Mesenchymal stem cell (in vitro differentiated cells and primary cell): ENCODE measurements at places on chromosomes 3 and 15.

GRCh38 chr3:46943237-46944187, 33.0 kb downstream of the CCDC12 start:
- H3K4me1 ChIP-seq, result peaks cover 61% of the 10 kb centered on the region

GRCh38 chr3:189122526-189123205, 49.1 kb upstream of the TPRG1 start:
- no peaks in the 10 kb centered on the region for H3K27me3 ChIP-seq
- H3K27ac ChIP-seq, result no peak overlapping the region
- H3K4me1 ChIP-seq, result no peaks in the 10 kb centered on the region
- DNase-seq, result no peak
- H3K36me3 ChIP-seq, result no peaks in the 10 kb centered on the region

GRCh38 chr3:87563712-87564111, 287.3 kb upstream of the POU1F1 start:
- H3K36me3 ChIP-seq, result no peaks in the 10 kb centered on the region
- no peaks in the 10 kb centered on the region for H3K4me1 ChIP-seq

GRCh38 chr3:72595376-72595775, 252.9 kb downstream of the SHQ1 start:
- no peak overlapping the region for H3K27ac ChIP-seq
- peaks cover 24% of the 10 kb centered on the region for H3K27me3 ChIP-seq

DNA sequence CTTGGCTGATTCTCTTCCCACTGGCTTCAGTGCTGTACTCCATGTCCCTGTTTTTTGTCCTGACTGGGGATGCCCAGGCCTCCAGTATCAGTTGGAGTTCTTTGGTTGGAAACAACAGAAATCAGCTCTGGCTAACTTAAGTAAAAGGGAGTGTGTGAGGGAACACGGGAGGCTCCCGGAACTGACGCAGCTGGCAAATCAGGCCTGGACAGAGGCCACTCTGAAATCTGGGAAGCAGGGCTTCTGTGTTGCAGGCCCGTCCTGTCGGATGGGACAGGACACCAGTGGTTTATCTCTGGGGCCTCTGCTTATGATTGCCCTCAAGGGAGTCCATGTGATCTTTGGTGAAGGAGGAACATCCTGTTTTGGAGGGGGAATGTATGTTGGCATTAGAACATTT, 124.3 kb downstream of the CHCHD6 start:
- H3K4me3 ChIP-seq, result no peak overlapping the region
- no peaks in the 10 kb centered on the region for H3K4me1 ChIP-seq
- no peak overlapping the region for H3K27ac ChIP-seq
- no peaks in the 10 kb centered on the region for H3K27me3 ChIP-seq

- no peak overlapping the region for H3K27ac ChIP-seq
- DNase-seq, result no peak
- no peaks in the 10 kb centered on the region for H3K36me3 ChIP-seq
- no peaks in the 10 kb centered on the region for H3K27me3 ChIP-seq
- no peaks in the 10 kb centered on the region for H3K4me1 ChIP-seq
These were observed 297.1 kb upstream of the RARB start for GRCh38 chr3:25130724-25131520.

GRCh38 chr3:107833043-107833442, 257.8 kb downstream of the CD47 start:
- no peaks in the 10 kb centered on the region for H3K27me3 ChIP-seq
- no peaks in the 10 kb centered on the region for H3K36me3 ChIP-seq
- H3K4me3 ChIP-seq, result no peak overlapping the region
- no peaks in the 10 kb centered on the region for H3K4me1 ChIP-seq
- H3K27ac ChIP-seq, result no peak overlapping the region

DNA sequence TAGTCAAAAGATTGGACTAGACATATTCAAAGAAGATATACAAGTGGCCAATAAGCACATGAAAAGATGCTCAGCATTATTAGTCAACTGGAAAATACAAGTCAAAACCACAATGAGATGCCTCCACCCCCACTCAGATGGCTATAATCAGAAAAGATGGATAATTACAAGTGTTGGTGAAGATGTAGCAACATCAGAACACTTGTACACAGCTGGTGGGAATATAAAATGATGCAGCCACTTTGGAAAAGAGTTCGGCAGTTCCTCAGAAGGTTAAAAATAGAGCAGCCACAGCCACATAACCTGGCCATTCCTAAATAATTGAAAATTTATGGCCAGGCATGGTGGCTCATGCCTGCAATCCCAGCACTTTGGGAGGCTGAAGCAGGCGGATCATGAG, 38.4 kb downstream of the HEG1 start:
- no peak for DNase-seq
- H3K4me1 ChIP-seq, result no peaks in the 10 kb centered on the region
- H3K36me3 ChIP-seq, result peaks cover 95% of the 10 kb centered on the region
- no peak overlapping the region for H3K4me3 ChIP-seq

DNA sequence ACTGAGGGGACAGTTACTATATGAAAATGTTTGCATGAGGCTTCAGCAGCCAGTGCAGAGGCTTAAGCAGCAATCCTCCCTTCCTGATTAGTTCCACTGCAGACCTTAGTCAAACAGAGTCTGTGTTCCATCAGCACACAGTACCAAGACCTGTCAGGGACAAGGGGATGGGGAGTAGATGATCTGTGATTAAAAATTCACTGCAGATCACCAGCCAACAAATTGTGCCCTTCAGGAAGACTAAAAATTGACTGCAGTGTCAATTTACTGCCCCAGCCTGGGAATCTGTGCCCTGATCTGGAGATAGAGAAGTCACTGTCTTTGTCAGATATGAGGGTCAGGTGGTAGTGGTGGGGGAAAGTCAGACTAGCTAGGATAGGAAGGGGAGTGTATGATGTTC, 13.8 kb upstream of the NMNAT3 start:
- H3K4me1 ChIP-seq, result peaks cover 7% of the 10 kb centered on the region
- H3K4me3 ChIP-seq, result no peak overlapping the region
- DNase-seq, result no peak
- no peak overlapping the region for H3K27ac ChIP-seq

GRCh38 chr3:128266453-128266852, 113.2 kb downstream of the EEFSEC start:
- H3K27ac ChIP-seq, result no peak overlapping the region
- no peaks in the 10 kb centered on the region for H3K36me3 ChIP-seq
- no peak for DNase-seq
- H3K4me1 ChIP-seq, result peaks cover 6% of the 10 kb centered on the region

- peak overlapping the region; percentile 76 for H3K27ac ChIP-seq
- no peaks in the 10 kb centered on the region for H3K36me3 ChIP-seq
These were observed 41.6 kb downstream of the PIK3CA start for GRCh38 chr3:179189759-179190158.

DNA sequence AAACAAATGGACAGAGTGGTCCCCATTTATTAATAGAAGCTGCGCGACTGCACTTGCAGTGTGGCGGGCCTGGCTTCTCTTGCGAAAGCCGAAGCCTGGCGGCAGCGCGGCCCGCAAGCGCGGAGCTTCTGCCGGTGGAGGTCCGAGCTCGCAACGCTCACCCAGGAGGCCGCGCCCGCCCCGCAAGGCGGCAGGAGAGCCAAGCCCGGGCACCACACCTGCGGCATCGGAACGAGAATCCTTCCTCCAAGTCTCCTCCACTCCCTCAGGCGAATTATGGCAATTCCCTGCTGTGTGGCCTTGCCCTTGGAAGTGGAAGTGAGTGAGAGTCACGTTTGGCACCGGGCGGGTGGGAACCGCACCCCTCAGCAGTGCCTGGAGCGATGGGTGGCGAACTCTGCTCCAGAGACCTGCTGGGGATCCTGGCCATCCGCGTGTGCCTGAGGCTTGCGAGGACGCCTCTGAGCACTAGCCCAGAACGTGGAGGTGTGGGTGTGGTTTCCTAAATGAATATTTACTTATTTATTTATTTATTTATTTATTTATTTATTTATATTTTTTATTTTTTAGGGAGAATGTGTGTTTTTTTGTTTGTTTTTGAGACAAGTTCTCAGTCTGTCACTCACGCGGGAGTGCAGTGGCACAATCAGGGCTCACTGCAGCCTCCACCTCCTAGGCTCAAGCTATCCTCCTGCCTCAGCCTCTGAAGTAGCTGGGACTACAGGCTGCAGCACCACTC, 133.7 kb upstream of the UBE2E1 start:
- H3K27ac ChIP-seq, result no peak overlapping the region
- DNase-seq, result no peak
- H3K4me3 ChIP-seq, result peak overlapping the region; percentile 8

GRCh38 chr3:37041546-37042195, 48.4 kb downstream of the MLH1 start:
- peaks cover 2% of the 10 kb centered on the region for H3K4me1 ChIP-seq
- no peak overlapping the region for H3K27ac ChIP-seq
- peaks cover 19% of the 10 kb centered on the region for H3K36me3 ChIP-seq
- H3K4me3 ChIP-seq, result no peak overlapping the region

- H3K27ac ChIP-seq, result no peak overlapping the region
- no peaks in the 10 kb centered on the region for H3K36me3 ChIP-seq
- H3K4me3 ChIP-seq, result peak overlapping the region; percentile 48
- no peaks in the 10 kb centered on the region for H3K27me3 ChIP-seq
- H3K4me1 ChIP-seq, result peaks cover 2% of the 10 kb centered on the region
These were observed 106.5 kb upstream of the ADPGK start for GRCh38 chr15:72890043-72890442.

- H3K36me3 ChIP-seq, result peaks cover 3% of the 10 kb centered on the region
- peak overlapping the region; percentile 95 for H3K27ac ChIP-seq
- no peaks in the 10 kb centered on the region for H3K27me3 ChIP-seq
- DNase-seq, result peak; percentile 81
These were observed 999 bp downstream of the ZNF280D start for GRCh38 chr15:56732135-56732885.

GRCh38 chr3:65811086-65811761, 227.5 kb downstream of the MAGI1 start:
- H3K4me1 ChIP-seq, result no peaks in the 10 kb centered on the region
- no peak overlapping the region for H3K27ac ChIP-seq
- no peaks in the 10 kb centered on the region for H3K27me3 ChIP-seq
- no peaks in the 10 kb centered on the region for H3K36me3 ChIP-seq
- no peak for DNase-seq
- H3K4me3 ChIP-seq, result no peak overlapping the region

DNA sequence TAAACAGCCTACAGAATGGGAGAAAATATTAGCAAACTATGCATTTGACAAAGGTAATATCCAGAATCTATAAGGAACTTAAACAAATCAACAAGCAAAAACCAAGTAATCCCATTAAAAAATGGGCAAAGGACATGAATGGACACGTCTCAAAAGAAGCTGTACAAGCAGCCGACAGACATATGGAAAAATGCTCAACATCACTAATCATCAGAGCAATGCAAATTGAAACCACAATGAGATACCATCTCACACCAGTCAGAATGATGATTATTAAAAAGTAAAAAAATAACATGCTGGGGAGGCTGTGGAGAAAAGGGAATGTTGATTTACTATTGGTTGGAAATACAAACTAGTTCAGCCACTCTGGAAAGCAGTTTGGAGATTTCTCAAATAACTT, 30.7 kb upstream of the PPM1L start:
- no peak overlapping the region for H3K4me3 ChIP-seq
- H3K4me1 ChIP-seq, result no peaks in the 10 kb centered on the region
- H3K36me3 ChIP-seq, result no peaks in the 10 kb centered on the region
- no peak for DNase-seq
- H3K27ac ChIP-seq, result no peak overlapping the region

DNA sequence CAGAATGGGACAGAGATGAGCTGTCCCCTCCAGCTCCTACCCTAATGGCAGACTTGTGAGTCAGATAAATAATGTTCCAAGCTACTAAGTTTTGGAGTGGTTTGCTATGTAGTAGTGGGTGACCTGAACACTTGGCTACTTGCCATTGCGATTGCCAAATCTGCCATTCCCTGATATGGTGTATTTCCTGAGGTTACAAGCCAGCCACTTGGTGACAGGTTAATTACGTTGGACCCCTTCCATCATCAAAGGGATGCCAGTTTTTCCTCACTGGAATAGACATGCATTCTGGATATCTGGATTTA, 33.6 kb downstream of the MORF4L1 start:
- peak; percentile 89 for DNase-seq
- H3K27me3 ChIP-seq, result no peaks in the 10 kb centered on the region
- peaks cover 4% of the 10 kb centered on the region for H3K4me1 ChIP-seq

GRCh38 chr3:190048932-190049441, 71.7 kb downstream of the P3H2 start:
- no peaks in the 10 kb centered on the region for H3K36me3 ChIP-seq
- no peaks in the 10 kb centered on the region for H3K4me1 ChIP-seq
- no peaks in the 10 kb centered on the region for H3K27me3 ChIP-seq
- peak; percentile 70 for DNase-seq
- H3K27ac ChIP-seq, result peak overlapping the region; percentile 73

DNA sequence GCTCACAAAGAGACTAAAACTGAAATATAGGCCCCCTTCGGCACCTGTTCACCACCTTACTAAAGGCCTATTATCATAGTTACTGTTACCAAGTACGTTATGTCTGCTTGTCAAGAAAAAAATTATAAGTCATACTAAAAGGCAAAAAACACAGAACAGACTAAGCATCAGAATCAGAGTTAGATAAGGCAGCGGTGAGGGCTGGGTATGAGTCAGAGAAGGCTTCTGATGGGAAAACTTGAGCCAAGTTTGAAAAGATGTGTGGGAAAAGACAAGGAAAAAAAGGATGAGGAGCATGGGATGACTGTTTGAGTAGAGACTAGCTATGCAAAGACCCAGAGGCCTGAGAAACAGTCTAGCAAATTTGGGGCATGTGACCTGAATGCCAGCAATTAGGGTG, 387.2 kb upstream of the SGO1 start:
- H3K4me3 ChIP-seq, result no peak overlapping the region
- H3K36me3 ChIP-seq, result no peaks in the 10 kb centered on the region
- no peak overlapping the region for H3K27ac ChIP-seq
- H3K27me3 ChIP-seq, result no peaks in the 10 kb centered on the region
- peak; percentile 60 for DNase-seq

- peaks cover 34% of the 10 kb centered on the region for H3K27me3 ChIP-seq
- DNase-seq, result no peak
- no peaks in the 10 kb centered on the region for H3K4me1 ChIP-seq
- no peak overlapping the region for H3K4me3 ChIP-seq
These were observed 110.2 kb downstream of the ST8SIA2 start for GRCh38 chr15:92503889-92504288.

DNA sequence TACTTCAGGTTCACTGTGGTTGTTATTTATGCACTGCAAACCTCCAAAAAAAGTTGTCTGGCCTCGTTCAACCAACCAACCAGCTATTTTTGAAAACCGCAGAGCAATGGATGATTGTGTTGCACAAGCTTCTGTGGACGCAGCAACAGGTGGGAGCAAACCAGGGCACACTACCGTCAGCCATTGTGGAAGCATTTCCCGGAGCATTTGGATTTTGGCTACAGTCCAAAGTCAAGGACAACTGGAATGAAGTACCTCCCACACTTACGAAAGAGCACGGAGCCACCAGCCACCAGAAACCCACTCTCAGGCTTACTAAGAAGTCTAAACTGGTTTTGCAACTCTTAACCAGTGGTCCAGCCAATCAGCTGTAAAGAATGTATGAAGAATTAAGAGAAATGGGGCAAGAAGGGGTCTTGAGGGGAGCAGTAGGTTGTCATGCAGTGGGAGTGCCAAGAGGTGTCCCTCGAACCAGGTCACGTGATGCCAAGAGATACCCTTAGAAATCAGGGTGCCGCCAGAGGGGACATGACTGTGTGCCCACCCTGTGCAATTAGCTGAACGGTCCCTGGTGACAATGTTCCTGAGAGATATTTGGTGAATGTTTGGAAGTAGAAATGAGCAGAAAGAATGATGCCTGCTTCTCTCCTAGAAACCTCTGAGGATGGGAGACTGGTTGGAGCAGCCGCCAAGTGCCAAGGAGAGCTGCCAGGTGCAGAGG, 68.9 kb upstream of the PCSK6 start:
- H3K27me3 ChIP-seq, result peaks cover 5% of the 10 kb centered on the region
- peak; percentile 40 for DNase-seq
- no peaks in the 10 kb centered on the region for H3K4me1 ChIP-seq
- H3K36me3 ChIP-seq, result no peaks in the 10 kb centered on the region
- no peak overlapping the region for H3K4me3 ChIP-seq
